Stimulated activated CD8-positive, alpha-beta memory T cell treated with anti-CD3 and anti-CD28 coated beads, Interleukin-7, amount 100 ng/mL, for 4 hours (primary cell): ENCODE measurements at places on chromosomes 12 and 14.

GRCh38 chr14:100504372-100505078 is 82.7 kb downstream of the BEGAIN start:
- no peak for DNase-seq

- DNase-seq = no peak
Measured at GRCh38 chr12:109880938-109881337, 597 bp upstream of the GLTP start.

DNA sequence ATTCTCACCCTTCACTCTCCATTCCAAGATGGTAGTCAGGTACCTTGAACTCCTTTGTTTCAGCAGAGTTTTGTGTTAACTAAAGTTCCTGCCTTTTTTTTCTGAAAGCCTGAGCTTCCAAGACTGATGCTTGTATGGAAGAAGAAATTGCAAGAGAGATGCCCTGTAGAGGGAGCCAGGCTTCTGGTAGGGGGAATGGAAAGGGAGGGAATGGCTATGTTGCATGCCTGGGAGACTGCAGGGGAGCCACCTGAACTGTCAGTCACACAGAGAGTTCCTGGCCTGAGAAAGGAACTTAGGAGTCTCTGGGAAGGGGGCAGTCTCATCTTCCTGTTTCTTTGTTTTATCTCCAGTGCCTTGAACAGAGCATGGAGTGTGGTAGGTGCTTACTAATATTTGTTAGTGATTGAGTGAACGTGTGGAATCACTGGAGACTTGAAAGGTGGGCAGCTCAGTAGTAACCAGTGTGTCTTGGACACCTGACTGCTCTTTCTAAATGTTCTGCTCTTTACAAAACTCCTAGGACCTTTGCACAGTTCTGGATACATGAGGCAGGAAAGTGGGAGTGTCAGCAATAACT is 132.2 kb downstream of the ANO4 start:
- no peak for DNase-seq

DNA sequence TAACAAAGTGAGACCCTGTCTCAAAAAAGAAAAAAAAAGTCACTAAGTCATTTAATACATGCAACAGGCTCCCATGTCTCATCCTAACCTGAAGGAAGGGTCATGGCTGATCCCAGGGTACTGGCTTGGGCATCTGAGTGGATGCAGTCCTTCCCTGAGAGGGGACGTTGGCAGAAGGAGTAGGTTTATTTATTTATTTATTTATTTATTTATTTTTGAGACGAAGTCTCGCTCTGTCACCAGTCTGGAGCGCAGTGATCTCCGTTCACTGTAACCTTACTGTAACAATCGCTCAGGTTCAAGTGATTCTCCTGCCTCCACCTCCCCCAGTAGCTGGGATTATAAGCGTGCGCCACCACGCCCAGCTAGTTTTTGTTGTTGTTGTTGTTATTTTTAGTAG is 7.2 kb upstream of the CALCOCO1 start:
- DNase-seq = no peak

DNA sequence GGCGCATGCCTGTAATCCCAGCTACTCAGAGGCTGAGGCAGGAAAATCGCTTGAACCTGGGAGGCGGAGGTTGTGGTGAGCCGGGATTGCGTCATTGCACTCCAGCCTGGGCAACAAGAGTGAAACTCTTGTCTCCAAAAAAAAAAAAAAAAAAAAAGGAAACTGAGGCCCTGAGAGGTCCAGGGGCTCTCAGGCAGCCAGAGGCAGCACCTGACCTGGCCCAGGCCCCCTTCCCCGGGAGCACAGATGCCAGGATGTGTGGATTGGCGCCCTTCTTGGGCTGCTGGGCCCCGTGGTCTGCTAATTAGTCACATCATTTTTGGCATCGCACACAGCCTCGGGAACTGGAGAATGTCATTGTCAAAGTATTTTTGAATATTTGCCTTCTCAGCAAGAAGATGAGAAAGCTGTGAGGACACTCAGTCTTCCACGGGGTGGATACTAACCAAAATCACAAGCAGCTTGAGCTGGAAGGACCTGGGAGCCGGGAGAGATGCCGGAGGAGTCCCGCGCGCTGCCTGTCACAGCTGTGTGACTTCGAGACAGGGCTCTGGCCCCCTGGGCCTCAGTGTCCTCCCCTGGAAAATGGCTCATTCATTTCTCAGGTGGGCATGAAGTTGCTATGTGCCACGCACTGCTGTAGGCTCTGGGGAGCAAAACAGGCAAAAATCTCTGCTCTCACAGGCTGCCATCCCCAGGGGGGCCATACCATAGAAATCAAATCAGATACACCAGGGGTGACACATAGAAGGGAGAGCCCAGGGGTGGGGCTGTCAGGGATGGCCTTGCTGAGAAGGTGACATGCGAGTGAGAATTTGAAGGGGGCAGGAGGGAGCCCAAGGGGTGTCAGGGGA is 12.5 kb upstream of the RCOR1 start:
- DNase-seq = no peak

DNA sequence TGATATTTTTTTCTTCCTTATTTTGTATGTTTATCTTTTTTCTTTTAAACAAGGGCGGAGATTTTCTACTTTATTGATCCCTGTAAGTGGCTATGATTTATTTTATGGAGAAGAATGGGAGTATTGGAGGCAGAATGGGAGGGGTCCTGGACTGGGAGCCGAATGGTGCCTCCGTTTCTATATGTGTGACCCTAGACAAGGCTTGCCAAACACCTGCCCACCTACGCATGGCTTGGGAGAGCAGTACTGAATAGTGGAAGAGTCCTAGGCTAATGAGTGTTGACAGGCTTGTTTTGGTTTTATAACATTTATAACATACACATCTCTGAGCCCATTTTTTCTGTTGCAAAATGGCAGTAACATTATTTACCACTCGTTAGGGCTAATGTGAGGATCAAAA is 29.0 kb downstream of the STK38L start:
- DNase-seq = no peak

GRCh38 chr12:110688446-110689280 is at the start of gene HVCN1:
Gene HVCN1 (minus strand): TSS chr12:110689115. CDS start chr12:110683245, 5,870 bp downstream.
- peak; percentile 41 for DNase-seq

- DNase-seq = no peak
Measured at GRCh38 chr12:119412306-119412705, 77.8 kb downstream of the CCDC60 start.

- DNase-seq = no peak
Measured at GRCh38 chr14:101347893-101348777, 213.2 kb upstream of the DIO3 start.

DNA sequence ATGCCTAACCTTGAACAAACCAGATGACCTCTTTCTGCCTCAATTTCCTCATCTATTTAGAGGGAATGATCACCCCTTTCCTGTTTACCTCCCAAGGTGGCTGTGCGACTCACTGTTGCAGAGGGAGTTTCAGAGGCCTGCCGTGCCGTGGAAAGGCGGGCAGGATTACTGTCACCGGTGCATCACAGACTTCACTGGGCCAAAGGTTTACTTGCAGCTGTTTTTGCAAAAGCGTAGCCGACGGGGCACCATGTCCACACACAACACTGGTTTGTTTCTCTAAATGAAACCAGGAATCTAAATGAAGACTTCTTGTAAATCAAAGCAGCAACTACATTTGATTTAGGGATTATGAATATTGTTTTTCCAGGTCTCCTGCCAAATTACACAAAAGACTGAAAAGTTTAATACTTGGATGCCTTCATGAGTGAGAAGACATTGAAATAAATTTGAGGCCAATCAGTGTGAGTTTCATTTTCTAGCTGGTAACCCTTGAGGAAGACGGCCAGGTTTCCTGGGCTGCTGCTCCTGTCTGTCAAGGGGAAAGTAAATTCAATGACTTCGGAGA is 696.1 kb upstream of the TMEM132C start:
- DNase-seq = no peak

DNA sequence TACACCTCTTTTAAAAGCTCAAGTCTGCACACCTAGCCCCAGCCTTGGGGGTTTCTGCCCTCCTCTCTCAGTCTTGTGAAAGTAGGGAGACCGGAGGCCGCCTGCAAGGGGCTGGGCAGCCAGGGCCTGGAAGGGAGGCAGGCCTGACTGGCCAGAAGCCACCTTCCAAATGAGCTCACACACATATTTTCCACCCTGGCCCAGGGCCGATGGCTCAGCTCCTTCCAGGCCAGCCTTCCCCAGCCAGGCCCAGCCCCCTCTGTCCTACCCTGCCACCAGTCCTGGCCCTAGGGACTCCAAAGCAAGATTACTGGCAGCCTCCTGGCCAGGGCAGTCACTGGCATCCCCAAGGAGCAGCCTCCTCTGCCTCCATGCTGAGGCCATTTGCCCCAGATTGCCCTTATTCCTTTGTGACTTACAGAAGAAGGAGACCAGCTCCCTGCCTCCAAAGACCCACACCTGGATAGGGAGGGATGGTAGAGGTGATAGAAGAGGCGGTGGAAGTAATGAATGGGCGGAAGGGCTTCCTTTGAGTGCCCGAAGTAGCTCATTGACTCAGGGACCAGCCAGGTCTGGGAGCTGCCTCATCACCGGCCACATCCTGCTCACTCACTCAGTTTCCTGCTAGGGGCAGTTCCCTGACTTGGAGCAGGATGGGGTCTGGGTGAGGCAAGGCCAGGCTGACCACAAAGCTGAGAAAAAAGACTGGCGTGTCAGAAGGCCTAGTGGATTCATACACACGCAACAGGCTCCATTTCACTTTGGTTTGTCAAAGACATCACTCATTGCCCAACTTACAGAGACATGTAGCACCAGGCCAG is 14.8 kb downstream of the MMP14 start:
- no peak for DNase-seq

DNA sequence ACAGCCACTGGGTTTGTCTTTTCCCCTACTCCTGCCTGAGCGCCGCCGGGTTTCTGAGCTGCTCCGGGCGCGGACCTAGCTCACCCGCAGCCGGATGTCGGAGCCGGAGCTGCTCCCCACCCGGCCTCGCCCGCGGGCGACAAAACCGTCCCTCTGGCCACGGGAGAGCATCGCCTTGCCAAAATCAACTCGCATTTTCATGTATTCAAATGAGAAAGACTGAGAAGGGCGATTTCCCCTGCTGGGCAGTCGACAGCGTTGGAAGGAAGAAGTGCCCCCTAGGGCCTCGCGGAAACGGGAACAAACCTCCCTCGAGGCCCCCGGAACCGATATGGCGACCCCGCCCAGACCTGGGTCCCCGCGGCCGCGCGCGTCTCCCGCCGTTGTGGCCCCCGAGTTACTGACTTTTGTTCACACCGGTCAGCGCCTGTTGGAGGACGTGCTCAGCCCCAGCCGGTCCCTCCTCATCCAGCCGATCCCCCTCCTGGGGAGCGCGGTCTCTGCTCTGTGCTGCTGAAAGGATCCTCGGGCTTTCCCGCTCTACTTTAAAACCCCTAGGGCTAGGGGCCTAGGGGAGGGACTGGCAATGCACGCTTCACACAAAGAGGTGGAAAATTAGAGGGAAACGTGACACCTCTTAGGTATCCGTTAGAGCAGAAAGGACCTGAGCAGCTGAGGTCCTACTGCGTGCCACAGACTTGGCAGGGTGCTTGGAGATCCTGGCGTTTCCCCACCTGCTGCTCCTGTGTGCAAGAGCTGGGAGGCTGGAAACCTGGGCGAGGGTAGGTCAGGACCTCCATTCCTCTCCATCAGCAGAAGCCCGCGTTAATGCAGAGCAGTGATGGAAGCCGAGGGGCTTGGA is 4.3 kb downstream of the TTC6 start:
- DNase-seq = no peak

GRCh38 chr14:62796431-62796830 is 248.8 kb downstream of the KCNH5 start:
- no peak for DNase-seq

DNA sequence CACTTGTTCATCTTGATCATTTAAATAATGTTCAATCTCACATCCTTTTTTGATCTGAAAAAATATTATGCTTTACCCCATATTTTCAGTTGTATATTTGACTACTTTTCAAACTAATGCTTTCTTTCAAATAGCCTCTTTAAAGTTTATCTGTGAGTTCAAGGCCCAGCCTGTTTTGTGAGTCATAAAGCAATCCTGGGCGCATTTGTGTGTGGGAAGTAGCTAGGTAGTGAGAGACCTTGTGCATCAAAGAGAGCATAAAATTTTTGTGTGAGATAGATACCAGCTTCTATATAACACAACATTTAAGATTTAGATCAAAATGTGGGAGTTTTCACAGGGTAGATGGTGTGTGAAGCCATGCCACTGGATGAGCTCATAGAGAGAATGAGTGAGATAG is 405.6 kb downstream of the NAV3 start:
- no peak for DNase-seq

GRCh38 chr12:116697305-116697704 is 40.6 kb downstream of the SPRING1 start:
- DNase-seq = no peak

DNA sequence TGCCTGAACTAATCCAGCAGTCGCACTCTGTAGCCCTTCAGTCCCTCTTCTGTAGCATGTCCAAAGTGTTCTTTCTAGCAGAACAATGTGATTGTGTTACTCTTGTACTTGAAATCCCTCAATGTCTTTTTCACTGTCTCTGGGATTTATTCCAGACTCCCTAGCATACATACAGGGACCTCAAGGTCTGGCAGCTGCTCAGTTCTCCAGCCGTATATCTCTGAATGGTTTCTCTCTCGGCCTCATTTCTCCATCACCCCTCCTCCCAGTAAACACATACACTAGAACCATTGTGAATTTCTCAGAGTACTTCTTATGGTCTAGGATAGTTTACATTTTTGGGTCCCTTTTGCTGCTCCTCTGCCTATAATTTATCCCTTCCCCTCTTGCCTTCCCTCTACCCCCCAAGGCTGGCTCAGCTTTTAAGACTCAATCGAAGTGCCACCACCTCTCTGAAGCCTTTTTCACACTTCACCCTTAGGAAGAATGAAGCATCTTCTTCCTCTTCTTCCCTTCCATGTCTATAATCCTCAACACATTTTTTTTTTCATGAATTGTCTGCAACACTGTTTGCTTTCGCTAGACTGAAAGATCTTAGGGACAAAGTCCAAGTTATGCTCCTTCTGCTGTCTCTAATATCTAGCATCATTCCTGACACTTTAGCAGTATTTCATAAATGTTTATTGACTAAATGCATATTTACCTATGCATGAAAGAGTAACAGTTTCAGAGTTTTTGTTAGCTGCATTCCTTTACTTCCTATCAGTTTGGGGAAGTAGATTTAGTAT is 446.1 kb downstream of the ZFP36L1 start:
- DNase-seq = no peak

GRCh38 chr14:69249603-69250002 is 10.4 kb upstream of the GALNT16 start:
- no peak for DNase-seq

- DNase-seq = no peak
Measured at GRCh38 chr12:111426344-111427185, 20.8 kb downstream of the SH2B3 start.

DNA sequence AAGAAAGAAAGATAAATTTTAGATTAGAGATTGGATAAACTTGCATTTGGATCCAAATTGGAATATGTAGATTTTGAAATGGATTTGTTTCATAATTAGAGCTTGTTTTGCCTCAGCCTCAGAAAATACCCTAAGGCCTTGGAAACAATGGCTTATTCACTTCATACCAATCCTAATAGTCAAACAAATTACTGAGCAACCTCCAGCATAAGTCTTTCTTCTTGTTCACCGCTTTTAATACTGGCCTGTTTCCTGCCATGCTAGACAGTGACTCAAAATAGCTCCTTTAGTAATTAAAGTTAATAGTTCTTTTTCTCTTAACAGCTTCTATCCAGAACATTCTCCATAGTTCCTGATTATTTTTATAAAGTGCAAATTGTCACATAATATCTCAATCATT is 110.9 kb upstream of the DNM1L start:
- no peak for DNase-seq
